ENCODE measurements at places on chromosomes 2 and 18. TPM values are rescaled to one million over a fixed set of nuclear protein-coding genes. Genes with fewer than 3 reads are reported as not detected.

The TRIM43 gene
- total RNA-seq, result not detected

GRCh38 chr2:218202266-218202665 is 14.7 kb upstream of the ARPC2 start:
- no peak for ATAC-seq

The BOLL gene
- not detected for total RNA-seq

The ANKRD29 gene
- total RNA-seq, result 0.42 TPM

The IL36G gene
- not detected for total RNA-seq

The C2orf66 gene
- total RNA-seq, result 4.9 TPM

The RGPD3 gene
- total RNA-seq, result 0.75 TPM

DNA sequence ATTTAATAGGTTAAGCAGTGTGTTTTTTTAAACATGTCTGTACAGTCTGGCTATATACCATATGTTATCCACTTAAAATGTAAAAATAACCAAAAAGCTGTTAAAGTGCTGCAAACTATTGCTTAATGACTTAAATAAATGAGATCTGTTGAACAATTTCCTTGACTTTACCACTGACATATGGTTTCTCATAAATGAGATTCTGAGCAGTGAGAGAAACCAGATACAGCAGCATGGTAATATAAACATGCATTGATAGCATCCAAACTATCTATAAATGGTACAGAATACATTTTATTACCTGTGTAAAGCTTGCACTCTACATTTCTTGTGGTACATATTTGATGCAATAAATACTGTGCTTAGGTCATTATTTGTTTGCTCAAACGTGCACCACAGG is 36.3 kb upstream of the TTC21B start:
- ATAC-seq, result no peak

DNA sequence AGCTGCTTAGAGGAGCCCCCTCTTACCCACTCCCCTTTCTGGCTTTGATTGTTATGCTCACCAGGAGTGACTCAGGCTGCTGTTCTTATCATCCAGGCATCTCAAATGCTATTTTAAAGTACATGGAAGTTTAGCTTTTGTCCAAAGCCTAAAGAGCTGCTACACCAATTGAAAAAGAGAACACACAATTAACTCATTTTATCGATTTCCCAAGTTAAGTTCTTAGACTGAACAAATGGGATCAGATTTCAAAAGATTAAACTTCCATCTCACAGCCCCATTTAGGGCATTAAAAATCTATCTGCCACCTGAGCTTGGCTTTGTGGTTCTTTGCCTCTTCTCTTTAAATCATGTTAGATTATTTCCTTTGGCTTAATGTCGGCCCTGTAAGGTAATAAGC is 81.2 kb downstream of the MYO5B start:
- no peak for ATAC-seq

GRCh38 chr18:45775743-45776142 is 49.7 kb upstream of the SIGLEC15 start:
- ATAC-seq, result peak; percentile 19

The PAX3 gene
- 0.15 TPM for total RNA-seq

The C2orf78 gene
- total RNA-seq, result not detected

GRCh38 chr18:43009674-43010073 is 105.8 kb downstream of the RIT2 start:
- ATAC-seq, result peak; percentile 34

GRCh38 chr18:58829263-58829662 is 35.4 kb upstream of the ZNF532 start:
- ATAC-seq, result no peak

- no peak for ATAC-seq
These were observed 704.9 kb downstream of the DCDC2C start for GRCh38 chr2:4408321-4408720.

DNA sequence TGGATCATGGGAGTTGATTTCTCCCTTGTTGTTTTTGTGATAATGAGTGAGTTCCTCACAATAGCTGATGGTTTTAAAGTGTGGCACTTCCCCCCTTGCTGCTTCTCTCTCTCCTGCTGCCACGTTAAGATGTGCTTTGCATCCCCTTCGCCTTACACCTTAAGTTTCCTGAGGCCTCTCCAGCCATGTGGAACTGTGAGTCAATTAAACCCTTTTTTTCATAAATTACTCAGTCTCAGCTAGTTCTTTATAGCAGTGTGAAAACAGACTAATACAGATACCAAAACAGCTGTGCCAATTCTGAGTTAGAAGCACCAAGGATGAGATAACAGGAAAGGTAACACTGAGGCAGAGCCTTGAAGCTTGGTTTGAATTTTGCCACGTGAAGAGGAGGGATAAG is 44.7 kb downstream of the ITSN2 start:
- no peak for ATAC-seq

DNA sequence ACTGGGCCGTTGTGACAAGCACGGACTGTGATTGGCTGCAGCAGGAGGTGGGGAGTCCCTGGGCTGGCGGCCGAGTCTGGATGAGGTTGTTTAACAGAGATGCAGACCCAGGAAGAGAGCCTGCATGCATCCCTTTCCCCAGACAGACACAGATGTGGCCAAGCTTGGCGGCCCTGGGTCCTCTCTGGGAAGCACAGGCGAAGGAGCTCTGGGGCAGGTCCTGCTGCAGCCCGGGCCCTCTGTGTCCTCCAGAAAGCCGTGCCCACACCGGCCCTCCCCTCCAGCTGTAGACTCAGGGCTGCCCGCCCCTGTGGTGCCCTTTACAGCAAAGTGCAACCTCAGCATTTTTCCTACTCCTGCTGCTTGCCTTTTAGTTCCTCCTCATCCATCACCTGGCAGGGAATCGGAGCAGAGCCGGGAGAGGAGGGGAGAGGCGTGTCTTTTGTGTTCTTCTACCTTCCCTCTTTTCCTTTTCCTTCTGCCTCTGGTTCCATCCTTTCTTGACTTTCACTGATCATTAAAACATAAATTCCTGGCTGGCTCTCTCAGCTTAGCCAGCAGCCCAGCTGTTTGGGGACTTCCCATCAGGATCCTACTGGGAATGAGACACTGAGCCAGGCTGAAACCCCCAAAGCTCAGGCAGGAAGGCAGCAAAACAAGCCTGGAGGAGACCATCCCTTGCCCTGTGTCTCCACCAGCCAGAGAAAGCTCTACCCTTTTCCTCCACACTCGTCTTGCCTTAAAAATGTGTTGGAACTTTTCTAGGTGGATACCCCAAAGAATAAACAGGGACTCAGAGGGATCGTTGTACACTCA is 75.0 kb downstream of the CTIF start:
- peak; percentile 85 for ATAC-seq

The CCT4 gene
- total RNA-seq, result 114 TPM

The ERBB4 gene
- 0.34 TPM for total RNA-seq

The TMEM247 gene
- not detected for total RNA-seq

GRCh38 chr2:219204425-219205164 is 2.0 kb upstream of the ZFAND2B start:
- ATAC-seq, result no peak

The ZC3H8 gene
- 17.5 TPM for total RNA-seq

DNA sequence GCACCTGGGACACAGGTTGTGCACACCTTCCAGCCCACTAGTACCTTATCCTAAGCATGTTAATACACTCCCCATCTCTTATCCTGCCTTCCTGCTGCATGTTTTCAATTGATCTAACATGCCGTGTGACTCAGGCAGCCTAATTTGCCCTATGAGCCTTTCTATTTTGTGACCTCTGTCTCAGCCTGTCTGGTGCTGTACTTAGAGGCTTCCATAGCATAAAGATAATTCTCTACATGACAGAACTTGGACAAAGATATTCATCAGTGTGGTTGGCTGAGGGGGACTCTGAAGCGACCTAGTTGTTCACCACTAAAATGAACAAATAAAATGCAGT is 8.6 kb upstream of the TMEM37 start:
- peak; percentile 77 for ATAC-seq
